Renal cortex interstitium (tissue), 15 donors: ENCODE measurements at places on chromosomes 11 and 22. TPM values are rescaled to one million over a fixed set of nuclear protein-coding genes. Genes with fewer than 3 reads are reported as not detected.
A peak's percentile ranks its signal among the peaks of the same experiment; 100 is the strongest.

DNA sequence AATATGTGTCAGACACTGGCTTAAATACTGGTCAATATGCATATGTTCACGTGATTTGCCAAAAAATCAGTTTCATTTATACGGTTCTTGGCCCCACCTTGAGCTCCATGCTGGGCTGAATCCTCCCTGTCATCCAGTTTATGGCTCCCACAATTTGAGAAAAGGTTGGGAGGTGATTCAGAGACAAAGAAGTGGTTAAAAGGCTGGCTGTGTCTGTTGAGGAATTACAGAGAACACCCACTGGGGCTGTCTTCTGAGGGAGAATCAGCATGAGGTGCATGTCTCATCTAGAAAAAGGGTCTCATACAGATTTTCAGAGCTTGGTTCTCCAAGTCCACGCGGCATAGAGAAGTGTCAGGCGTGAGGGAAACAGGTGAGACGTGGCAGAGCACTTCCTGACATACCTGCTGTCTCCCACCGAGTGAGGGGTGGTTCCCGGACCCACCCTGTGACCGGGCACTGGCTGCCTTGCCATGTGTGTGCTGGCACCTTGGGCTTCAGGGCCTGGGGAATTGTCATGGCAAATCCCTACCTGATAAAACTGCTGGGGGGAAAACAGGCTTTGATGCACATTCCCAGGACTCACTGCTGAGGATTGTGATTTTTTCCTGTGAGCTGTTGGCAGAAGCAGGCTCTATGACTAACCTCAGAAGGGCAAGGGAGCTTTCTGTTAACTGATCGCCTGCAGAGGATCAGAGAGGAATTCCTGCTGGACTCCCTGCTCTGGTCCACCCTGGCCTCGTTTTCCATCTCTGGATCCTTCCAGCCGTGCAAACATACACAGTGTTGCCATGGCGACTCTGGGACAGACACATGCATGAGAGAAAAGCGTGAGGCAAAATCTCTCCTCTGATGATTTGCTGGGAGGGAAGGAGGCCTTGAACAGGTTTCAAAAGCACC is 223.6 kb downstream of the ADAMTS15 start:
- peak; percentile 72 for DNase-seq

DNA sequence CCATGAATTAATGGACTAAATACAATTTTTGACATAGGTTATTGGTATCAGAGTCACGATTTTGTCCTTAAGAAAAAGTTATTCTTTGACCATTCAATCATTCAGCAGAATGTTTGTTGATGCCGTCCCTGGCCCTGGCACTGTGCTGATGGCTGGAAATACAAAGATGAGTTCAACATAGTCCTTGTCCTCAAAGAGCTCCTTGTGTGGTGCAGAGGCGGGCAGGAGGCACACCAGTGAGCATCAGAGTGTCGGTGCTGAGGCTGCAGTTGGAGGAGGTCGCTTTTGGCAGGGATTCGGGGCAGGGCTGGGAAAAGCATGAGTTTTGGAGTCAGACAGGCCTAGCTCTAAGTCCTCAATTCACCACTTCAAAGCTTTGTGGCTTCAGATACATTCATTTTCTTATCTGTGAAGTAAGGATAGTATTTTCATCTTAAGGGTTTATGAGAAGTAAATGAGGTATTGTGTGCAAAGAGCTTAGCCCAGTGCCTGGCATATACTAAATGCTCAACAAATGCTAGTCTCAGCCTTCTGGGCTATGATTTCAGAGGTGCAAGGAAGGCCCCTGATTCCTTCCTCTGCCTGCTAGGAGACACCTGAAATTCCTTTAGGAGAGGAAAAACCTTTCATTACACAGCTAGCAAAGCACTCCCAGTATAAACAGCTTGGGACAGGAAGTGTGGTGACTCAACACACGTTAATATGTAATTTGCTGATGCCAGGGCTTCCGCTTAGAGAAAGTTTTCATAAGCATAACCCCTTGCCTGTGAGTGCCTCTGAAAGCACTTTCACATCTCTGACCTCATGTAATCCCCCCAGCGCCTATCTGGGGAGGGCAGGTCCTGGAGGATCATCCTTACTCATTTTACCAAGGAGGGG is 113.8 kb downstream of the NECTIN1 start:
- DNase-seq, result peak; percentile 43

DNA sequence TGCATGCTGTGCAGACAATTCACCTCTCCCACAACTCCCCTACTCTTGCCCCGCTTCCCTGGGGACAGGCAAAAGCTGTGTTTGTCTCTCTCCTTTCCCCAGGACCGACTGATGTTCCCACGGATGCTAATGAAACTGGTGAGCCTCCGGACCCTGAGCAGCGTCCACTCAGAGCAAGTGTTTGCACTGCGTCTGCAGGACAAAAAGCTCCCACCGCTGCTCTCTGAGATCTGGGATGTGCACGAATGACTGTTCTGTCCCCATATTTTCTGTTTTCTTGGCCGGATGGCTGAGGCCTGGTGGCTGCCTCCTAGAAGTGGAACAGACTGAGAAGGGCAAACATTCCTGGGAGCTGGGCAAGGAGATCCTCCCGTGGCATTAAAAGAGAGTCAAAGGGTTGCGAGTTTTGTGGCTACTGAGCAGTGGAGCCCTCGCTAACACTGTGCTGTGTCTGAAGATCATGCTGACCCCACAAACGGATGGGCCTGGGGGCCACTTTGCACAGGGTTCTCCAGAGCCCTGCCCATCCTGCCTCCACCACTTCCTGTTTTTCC is 1.4 kb upstream of the MADD start:
- DNase-seq, result no peak

DNA sequence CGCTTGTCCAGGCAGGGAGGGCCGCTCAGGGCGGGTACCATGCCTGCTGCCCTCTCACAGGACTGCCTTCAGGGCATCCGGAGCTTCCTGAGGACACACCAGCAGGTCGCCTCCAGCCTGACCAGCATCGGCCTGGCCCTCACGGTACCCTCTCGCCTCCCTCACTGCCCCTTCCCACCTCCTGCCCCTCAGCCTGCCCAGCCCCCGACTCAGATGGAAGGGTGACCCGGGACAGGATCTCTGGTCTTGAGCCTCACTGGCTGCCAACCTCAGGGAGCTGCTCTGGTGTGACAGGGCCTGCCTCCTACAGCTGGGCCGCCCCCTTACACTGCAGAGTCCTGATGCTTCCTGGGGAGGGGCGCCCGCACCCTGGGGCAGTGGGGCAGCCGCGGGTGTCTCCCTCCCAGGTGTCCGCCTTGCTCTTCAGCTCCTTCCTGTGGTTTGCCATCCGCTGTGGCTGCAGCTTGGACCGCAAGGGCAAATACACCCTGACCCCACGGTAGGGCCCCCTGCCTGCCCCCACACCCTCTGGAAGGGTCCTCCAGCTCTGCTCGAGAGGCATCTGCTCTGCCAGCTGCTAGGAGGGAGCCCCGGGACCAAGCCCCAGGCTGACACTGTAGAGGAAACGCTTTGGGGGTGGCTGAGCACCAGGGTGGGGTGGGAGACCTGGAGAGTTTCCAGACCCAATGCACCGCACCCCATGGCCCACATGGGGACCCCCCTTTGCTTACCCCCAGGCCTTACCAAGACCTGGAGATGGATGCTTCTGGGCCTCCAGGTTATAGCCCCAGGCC is 14.6 kb downstream of the TSPAN32 start:
- no peak for DNase-seq

DNA sequence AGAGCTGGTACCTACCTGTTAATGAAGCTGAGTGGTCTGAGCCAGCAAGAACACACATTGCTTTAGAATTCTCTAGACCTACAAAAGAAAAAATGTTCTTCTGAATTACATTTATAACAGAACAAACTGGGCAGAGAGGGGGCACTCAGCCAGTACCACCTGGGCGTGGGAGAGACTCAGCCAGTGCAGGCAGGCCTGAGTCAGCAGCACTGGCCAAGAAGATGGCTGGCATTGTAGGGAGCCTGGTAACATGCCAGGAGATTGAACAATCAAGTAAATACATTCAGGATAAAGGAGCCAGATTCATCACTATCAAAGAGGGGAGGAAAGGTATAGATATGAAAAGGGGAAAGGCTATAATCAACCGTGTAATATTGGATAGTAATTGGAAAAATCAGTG is 19.9 kb downstream of the SERGEF start:
- DNase-seq, result no peak

DNA sequence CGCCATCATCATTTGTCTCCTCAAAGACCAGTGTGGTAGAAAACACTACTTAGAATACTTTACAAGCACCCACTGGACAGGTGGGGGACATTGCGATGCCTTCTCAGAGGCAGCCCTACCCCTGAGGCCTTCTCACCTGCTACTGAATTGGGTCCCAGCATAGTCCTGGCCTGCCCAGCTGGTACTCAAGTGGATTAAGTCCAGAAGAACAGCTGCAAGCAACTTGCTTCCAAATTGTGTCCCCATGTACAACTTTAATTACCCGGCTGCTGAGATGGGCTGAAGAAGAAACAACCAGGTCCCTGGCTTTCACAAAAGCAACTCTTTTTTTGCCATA is 12.3 kb downstream of the ABTB2 start:
- no peak for DNase-seq

The DAGLA gene
- 4.6 TPM for polyA plus RNA-seq

The GNG3 gene
- polyA plus RNA-seq, result 2.6 TPM

The ELFN2 gene
- polyA plus RNA-seq, result 1.2 TPM
